Occipital lobe (tissue), 3 donors: ENCODE measurements at places on chromosomes 7 and 10.

GRCh38 chr10:75102830-75103673 lies 8.4 kb upstream of the SAMD8 start:
- no peak for DNase-seq

GRCh38 chr10:55627501-55628051 lies 733.5 kb downstream of the ZWINT start:
- no peak for DNase-seq

DNA sequence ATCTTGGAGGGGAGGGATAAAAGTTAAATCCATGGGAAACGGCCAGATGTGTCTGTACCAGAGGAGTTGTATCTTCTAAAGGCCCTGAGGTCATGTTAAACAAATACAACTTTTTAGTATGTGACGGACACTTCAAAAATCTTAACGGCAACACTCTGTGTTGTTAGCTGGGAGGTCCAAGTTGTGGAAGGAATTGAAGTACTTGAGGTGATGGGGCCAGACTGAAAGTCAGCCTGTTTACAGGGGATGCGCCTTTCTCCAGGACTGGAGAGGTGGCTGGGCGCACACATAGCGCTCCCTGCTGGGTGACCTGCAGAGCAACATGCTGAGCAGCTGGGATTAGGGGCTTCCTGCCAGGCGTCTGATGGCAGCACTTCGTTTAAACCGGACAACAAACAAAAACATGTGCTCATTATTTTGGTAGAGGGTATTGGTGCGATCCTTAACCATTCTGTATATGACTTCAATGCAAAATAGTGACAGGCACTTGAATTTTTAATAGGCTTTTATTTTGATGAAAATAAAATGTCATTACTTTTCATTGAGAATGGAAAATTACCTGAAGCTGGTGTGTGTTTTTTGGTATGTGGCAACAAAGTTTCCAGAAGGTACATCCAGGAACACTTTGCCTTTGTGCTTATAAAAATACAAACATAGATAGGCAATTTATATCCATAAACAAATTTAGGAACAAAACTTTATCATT lies 198.2 kb downstream of the MLLT10 start:
- no peak for DNase-seq

- DNase-seq = no peak
Observed at GRCh38 chr7:136549756-136550155, 318.7 kb upstream of the CHRM2 start.

DNA sequence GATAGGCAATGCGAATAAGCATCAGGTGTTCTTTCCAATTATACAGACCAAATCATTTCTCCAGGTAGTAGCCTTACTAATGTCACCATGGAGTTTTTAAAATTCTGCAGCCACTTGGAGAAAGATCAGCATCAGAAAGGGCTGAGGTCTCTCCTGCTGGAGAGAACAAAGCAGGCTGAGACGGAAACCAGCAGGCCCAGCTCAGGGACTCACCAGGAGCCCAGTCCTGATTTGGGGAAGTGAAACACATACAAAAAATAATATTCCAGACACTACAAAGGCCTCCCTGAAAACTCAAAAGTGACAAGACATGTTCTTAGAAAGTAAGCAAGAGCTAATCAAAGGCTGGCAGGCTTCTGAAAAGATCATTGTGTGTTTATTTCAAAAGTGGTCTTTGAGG lies 207.1 kb upstream of the GHITM start:
- DNase-seq = no peak

DNA sequence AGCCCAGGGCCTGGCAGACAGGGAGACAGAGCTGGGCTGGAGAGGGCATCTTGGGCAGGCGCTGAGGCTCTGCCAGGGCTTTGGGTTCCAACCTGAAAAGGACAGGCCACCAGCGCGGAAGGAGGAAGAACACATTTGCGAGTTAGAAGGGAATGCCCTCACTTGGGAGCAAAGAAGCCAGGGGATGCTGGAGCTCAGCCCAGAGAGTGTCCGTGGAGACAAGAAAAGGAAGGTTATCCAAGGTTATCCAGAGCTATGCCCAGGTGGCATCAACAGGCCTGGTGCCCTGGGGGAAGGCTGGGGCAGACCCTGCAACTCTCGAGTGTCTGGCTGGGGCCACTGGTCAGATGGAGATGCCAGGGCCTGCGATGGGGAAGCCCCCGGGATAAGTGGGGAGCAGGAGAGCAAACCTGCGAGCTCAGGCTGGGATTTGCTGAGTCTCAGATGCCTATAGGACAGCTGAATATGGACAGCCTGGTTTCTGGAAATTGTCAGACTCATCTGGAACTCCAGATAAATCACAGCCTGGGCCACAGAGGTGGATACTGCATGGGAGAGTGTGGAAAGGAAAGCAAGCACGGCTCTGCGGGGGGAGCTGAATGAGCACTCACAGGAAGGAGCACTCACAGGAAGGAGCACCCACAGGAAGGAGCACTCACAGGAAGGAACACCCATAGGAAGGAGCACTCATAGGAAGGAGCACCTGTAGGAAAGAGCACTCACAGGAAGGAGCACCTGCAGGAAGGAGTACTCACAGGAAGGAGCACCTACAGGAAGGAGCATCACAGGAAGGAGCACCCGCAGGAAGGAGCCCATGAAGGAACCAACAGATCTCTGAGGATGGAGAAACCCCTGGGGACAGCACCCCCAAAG lies 152.1 kb downstream of the ADAM12 start:
- no peak for DNase-seq

DNA sequence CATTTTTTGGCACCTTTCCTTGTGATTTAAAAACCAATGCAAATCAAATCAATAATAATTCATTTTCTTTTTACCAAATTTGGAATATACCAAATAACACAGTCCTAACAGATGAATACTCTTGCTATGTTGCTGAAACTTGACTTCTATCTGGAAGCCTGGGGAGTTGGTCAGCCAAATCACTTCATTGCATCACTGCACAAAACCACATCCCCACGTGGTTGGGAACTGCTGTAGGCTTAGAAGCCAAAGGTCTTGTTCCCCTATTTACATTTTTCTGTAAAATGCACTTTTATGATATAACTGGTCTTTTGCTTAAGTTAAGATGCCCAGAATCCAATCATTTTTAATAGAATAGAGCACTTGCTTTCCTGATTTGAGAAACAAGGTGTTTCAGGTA lies 15.2 kb downstream of the GPR85 start:
- no peak for DNase-seq

- no peak for DNase-seq
Observed at GRCh38 chr7:116777651-116778281, 84.6 kb upstream of the CAPZA2 start.

- DNase-seq = no peak
Observed at GRCh38 chr10:3143791-3144434, 28.7 kb downstream of the PITRM1 start.

DNA sequence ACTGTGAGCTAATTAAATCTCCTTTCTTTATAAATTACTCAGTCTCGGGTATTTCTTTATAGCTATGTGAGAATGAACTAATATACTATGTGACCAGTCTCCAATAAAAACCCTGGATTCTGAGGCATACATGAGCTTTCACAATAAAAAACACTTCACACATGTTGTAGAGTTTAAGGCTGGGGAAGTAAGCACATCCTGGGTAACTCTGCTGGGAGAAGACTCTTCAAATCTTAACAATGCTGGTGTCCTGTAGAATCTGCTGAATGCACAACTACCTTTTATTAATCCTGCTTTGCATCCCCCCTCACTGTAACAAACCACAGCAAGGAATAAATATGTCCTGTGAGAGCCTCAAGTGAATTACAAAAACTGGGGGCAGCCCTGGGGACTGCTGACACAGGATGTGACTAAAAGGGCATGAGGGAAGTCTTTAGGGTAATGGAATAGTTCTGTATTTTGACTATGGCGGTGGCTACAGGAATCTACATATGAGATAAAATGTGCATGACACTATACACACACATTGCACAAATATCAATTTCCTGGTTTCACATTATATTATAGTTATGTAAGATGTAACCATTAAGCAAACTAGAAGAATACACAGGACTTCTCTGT lies 45.1 kb upstream of the KCTD7 start:
- DNase-seq = no peak

DNA sequence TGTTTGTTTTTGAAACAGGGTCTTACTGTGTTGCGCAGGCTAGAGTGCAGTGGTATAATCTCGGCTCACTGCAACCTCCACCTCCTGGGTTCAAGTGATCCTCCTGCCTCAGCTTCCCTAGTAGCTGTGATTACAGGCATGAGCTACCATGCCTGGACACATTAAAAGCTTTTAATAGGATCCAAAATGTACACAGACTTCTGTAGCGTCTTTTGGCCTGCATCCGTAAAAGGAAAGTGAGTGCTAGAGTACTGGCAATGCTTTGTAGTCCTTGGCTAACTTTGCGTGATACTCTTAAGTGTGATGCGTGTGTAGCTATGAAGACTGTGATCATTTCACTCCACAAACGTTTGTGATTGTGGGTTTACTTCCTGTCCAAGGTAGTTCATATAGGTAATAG lies 13.3 kb downstream of the ZRANB1 start:
- no peak for DNase-seq

DNA sequence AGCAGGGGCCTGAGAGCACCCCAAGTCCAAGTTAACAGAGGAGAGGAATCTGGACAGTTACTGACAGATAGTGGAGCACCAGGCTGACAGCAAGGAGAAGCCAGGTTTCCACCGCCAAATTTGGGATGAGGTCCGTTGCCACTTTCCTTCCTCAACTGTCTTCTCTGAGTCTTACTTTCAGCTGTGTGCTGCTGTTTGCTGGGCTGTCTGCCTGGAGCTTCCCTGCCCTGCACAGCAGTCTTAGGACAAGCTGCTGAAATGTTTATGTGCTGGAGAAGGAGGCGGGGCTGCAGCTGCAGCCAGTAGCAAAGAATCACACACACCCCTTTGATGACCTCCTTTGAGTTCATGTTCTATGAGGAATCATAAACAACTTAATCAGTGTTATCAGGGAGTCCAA lies 17.4 kb upstream of the CYP3A7 start:
- no peak for DNase-seq

DNA sequence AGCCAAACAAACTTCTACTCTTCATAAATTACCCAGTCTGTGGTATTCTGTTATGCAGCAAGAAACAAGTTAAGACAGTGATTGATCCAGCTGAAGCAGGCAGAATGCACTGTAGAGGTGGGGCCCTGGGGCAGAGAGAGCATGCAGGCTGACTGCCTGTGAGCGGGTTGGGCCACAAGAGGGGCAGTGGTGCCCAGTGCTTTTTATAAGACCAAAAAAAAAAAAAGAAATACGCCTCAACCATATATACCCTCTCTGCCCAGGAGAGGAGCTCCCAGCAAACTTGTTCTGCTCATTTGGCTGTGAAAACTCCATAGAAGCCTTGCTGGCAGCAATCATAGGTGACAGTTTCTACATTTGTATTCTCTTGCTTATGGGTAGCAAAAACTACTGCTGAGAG lies 104.7 kb downstream of the SORBS1 start:
- no peak for DNase-seq

- DNase-seq = no peak
Observed at GRCh38 chr7:23696916-23697441, 13.0 kb upstream of the STK31 start.

- no peak for DNase-seq
Observed at GRCh38 chr7:127251465-127252376, 1.0 kb downstream of the GRM8 start.

DNA sequence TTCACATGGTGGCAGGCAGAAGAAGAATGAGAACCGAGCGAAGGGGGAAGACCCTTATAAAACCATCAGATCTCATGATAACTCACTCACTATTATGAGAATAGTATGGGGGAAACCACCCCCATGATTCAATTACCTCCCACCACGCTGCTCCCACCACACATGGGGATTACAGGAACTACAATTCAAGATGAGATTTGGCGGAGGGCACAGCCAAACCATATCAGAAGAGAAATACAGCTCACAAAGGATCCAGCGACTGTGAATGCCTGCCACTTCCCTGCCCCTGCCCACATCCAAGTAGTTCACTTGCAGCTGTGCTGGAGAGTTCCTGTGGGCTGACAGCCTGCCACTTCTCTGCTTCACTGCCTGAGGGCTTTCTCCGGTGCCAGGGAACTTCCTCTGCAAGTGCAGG lies 148.7 kb downstream of the C7orf25 start:
- DNase-seq = no peak

DNA sequence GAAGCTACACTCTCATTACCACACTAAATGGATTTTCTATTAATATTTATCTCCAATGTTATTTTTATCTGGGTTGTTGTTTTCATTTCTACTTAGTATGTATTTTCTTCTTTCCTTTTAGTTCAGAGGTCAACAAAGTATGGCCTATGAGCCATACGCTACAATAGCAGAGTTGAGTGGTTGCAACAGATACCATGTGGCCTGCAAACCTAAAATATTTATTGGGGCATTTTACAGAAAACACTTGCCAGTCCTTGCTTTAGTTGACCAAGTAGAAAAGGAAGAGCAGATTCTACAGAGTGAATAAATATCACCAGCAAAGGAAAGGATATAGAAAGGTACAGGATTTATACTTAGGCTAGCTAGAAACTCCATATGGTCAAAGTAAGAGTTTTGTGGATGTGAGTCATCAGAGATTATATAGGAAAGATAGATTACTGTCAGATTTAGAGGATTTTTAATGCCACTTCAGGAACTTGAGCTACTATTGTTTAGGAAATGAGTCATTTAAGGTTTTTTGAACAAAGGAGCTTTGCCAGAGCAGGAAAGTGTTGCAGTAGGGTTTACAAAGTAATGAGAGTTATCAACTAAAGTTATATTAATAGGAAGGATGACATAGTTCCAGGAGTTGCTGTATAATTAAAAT lies 323.3 kb upstream of the KAT6B start:
- DNase-seq = no peak

GRCh38 chr7:143325240-143325639 lies 9.3 kb downstream of the CLCN1 start:
- DNase-seq = no peak

GRCh38 chr7:39526666-39527065 lies 39.5 kb upstream of the YAE1 start:
- DNase-seq = no peak

GRCh38 chr7:142607351-142607750 lies 141.9 kb upstream of the PRSS1 start:
- no peak for DNase-seq

- DNase-seq = no peak
Observed at GRCh38 chr7:18288322-18289037, 207.1 kb upstream of the HDAC9 start.

DNA sequence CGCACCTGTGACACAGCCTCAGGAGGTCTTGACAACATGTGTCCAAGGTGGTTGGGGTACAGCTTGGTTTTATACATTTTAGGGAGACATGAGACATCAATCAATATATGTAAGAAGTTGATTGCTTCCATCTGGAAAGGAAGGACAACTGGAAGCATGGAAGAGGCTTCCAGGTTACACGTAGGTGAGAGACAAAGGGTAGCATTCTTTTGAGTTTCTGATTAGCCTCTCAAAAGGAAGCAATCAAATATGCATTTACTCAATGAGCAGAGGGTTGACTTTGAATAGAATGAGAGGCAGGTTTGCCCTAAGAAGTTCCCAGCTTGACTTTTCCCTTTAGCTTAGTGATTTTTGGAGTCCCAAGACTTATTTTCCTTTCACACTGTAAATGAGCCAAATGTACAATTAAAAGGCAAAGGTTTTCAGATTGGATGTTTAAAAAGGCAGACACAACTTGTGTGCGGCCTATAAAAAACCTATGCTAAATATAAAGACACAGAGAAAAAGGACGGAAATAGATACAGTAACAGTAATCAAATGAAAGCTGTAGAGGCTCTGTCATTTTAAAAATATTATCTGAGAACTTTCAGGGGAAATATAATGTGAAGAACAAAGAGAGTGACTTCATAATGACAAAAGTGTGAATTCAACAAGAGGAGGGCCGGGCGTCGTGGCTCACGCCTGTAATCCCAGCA lies 65.7 kb upstream of the LANCL2 start:
- DNase-seq = no peak
